ENCODE measurements at places on chromosomes 12 and 14.
A peak's percentile ranks its signal among the peaks of the same experiment; 100 is the strongest.

DNA sequence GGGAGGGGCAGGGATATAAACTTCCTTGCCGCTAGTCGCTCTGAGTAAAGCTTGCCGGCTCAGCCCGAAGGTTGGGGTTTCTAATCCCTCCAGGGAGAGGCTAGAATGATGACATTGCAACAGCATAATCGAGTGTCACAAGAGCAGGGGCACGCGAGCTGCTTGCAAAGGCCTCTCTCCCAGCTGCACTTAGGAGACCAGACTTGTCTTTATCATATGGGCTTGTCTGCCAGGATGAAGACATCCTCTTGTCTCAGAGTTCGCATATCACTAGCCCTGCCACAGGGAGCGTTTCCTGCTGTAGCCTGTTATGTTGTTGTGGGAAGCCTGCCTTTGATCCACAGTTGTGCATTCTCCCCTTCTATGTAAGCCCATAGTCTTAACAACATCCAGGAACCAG, 180.0 kb downstream of the ESR2 start:
- no peak for DNase-seq

DNA sequence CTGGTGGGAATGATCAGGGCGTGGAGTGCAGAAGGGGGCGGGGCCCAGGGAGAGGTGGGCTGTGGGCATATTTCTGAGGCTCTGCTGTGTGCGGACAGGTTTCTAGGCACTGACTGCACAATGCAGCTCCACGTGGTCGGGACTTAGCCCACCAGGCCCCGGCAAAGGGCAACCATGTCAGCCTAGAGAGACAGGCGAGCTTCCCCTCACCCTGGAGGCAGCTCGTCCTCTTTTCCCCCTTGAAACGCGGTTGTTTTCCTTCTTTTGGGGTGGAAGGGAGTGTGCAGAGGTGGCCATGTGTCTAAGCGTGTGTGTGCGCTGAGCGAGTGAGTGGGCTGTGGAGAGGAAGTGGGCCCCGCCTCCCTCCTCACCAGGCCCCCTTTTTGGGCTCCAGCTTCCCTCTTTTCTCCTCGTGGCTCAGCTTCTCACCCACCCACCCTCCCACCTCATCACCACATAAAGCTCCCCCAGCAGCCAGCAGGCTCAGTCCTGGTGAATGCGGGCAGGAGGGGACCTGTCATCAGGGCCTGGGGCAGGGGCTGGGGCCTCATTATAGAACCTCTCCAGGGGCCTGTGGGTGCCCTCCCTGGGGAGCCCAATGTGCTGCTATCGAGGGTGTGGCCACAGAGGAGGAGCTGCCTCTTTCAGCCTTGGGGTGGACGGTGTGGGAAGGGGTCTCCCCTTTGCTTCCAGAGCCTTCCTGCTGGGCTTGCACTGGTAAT, 22.0 kb downstream of the LRTM2 start:
- no peak for DNase-seq

DNA sequence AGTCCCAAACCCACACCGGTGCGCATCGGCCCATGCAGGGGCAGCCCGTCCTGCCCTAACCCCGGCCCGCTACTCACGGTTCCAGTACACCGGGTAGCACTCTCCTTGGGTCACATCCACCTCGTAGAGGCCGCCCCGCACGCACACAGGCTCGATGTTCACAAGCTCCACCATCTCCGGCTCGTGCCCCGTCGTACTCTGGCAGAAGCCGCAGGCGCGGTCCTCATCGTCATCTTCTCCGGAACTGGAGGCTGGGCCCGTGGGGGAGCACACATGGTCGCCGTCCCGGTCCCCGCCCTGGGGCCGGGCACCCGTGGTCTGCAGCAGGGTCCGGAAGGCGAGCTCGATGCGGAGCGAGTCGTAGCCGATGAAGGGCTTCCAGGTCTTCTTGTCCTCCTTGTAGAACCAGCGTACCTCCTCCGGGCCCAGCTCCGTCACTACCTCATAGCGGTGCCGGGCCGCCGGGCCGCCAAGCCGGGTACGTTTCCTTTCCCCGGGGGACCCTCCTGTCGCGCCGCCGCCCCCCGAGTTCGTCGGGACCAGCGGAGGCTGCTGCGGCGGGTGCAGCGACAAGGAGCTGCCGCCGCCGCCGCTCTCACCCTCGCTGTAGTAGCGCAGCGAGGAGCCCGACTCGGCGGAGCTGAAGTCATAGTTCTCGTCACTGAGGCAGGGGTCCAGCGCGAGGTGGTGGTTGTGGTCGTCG, 788 bp downstream of the DDHD1 start:
- DNase-seq = peak; percentile 64

DNA sequence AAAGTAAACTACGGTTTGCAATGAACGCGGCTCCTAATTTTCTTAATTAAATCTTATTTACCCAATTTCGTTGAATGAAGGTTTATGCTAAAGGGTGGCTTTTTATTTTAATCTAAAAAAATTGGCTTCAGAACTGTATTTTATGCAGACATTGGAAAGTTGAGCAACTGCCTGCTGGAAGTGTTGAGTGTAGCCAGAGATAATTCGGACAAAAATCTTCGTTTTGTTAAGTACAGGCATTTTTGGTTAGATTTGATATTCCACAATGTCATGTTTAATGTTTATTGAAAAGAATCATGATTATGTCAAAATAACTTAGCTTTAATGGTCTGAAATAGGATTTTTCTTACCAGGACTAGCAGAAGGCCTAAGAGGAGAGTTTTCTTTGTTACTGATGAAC, 875 bp downstream of the IRAK3 start:
- DNase-seq = no peak

DNA sequence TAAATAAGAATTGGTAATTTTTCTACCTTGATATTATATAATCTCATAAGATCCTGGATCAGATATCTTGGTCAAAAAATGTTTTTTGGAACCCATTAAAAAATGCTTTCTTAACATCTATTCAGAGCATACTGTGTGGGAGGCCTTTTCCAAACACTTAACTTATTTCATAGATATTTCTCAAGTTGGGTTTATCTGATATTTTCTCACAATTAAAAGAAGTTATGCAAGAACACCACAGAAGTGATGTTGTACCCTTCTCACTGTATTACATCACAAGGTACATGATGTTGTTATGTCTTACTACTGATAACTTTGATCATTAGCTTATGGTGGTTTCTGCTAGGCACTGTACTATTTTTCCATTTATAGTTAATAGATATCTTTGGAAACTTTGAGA, 23.4 kb upstream of the PRPF39 start:
- no peak for DNase-seq

GRCh38 chr12:34264110-34264509, 241.8 kb downstream of the ALG10 start:
- no peak for DNase-seq

GRCh38 chr12:49540229-49541139, 1.7 kb downstream of the KCNH3 start:
- DNase-seq = no peak

DNA sequence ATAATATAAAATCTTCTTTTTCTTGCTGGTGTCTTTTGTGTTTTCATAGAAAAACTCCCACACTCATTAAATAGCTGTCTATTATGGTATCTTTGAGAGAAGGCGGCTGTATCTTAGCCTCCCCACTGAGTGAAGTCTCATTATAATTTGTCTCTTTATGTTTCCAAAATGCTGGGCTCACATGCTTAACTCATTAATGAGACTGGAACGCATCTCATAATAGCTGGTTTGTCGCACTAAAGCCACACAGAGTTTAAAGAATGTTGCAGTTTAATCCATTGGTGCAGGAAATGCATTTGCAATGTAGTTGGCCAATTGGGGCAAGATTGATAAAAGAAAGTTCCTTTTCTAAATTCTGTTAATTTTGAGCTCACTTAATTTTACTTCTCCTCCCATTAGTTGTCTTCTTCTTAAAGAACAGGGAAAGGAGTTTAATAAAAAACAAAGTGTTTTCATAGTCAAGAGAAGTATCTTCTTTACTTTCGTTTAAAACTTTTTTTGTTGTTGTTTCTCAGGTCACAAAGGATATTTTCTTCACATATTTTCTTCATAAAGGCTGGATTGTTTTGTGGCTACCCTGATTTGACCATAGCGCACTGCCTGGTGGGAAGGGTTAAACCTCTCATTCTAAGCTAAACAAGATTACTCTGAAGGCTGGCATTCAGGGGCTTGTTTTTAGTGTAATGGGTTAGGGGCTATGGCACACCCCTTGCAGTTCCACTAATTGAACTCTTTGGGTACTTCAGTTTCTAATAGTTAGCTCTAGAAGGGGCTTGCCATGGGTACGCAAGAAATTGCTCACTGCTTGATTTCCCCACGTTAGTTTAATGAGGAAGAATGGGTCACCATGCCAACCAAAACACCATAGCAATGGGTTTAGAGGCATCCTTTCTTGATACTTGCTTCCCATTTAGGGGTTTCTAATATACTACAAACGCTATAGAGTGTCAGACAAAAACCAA, 197.0 kb downstream of the TMTC2 start:
- no peak for DNase-seq

DNA sequence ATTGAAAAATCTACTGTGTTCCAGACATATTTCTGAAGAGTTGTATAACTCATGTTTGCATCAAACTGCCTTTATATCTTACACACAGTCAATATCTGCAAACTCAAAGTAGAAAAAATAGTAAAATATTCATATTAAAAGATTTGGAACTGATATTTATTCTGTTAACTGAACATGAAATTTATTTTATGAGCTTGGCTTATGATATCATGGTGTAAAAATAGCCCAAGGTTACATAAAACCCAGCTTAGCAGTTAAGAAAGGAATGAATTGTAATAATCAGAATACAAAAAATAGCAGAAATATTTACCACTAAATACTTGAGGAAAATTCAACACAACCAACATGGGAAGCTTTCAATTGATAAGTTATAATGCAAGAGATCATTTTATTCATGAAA, 367.9 kb downstream of the FLRT2 start:
- no peak for DNase-seq

GRCh38 chr12:11685716-11686115, 36.2 kb downstream of the ETV6 start:
- DNase-seq = no peak

GRCh38 chr14:35783699-35784098, 25.4 kb downstream of the RALGAPA1 start:
- DNase-seq = no peak

DNA sequence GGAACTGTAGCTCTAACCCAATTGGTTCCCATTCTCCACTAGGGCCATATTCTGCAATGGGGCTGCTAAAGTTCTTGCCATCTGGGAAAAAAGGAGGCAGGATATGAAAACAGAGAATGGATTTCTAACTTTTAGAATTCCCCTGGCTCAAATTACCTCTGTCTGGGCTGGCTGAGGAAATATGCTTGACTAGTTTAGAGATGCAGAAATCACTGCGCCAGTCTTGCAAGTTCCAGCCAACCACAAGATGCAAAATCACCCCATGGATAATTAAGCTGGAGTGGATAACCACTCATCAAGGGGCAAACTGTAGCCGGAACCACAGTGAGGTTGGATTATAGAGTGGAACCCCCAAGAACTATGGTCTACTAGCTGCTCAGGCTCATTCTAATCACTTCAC, 126.3 kb downstream of the RALGAPA1 start:
- DNase-seq = no peak

- DNase-seq = no peak
These were observed 28.6 kb downstream of the ABCB9 start for GRCh38 chr12:122937622-122938091.

DNA sequence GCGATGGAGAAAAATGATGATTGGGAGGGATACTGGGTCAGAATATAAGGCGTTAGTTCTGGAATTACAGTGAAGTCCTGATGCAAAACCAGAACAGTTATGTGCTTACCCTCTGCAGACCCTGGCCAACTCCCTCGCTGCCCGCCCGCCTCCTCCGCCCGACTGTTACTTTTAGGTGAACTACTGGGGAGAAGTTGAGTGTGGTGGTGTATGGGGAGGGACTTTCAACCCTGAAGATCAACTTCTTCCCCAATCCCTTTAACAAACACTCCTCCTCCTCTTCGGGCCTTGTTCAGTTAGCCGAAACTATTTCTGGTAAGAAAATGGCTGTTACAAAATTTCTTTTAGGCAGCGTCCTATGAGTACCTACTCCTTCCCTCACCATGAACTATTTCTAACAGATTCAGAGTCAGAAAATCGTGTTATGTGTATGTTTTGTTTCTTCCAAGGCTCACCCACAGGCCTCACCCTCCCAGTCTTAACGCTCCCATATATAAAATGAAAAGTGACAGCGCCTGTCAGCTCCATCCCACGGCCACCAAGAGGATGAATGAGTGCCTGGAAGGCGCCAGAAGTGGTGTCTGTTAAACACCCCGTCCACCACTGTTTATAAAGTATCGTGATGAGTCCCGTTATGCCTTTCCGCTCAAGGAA, 1.3 kb downstream of the FBXO33 start:
- no peak for DNase-seq

GRCh38 chr12:30286345-30286926, 409.2 kb downstream of the IPO8 start:
- DNase-seq = no peak

DNA sequence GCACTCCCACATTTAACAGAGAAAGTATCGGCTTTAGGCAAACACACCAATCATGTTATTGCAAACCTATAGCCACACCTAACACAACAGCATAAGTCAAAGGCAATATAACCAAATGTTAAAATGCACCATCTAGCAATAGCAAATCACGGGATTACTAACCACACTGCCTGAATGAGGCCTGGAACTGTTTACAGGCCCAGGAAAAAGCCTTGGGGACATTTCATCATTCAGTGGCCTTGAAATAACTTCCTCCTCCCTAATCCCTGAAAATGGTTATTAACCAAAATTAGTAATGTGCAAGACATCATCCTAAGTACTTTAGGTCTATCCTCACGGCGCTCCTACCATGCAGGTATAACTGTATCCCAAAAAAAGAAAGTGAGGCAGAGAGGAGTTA, 2.3 kb downstream of the GALC start:
- no peak for DNase-seq

- DNase-seq = no peak
These were observed 236.1 kb downstream of the ADGRD1 start for GRCh38 chr12:131189781-131190180.

DNA sequence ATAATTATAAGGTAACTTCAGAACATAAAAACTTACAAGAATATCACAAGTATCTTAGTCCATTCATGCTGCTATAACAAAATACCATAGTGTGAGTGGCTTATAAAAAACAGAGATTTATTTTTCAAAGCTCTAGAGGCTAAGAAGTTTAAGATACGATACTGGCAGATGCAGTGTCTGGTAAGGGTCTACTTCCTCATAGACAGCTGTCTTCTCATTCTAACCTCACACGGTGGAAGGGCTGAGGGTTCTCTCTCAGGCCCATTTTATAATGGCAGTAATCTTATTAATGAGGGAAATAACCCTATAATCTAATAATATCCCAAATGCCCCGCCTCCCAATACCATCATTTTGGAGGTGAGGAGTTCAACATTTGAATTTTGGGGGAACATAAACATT, 23.7 kb upstream of the OSBPL8 start:
- no peak for DNase-seq

- DNase-seq = no peak
These were observed 305.2 kb upstream of the PDE3A start for GRCh38 chr12:20063116-20063515.

DNA sequence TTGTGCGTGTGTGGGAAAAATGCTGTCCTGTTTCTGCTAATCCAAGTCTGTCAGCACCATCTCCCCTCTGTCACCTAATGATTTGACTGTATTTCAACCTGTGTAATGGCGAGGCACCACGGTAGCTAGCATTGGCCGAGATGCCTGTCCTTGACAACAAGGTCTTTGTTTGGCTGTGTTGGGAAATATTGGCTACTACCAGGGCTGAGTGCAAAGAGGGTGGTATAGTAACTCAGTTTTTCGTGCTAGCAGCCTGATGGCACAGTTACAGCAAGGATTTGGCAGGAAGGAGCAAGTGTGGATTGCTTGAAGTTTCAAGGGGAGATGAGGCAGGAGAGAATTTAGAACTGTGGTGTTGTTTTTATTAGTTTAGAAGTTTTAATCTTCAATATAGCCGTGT, 440.3 kb upstream of the RGS6 start:
- no peak for DNase-seq

- no peak for DNase-seq
These were observed 854.5 kb downstream of the SLC6A15 start for GRCh38 chr12:84058136-84058535.

All from stimulated activated CD8-positive, alpha-beta memory T cell treated with anti-CD3 and anti-CD28 coated beads, Interleukin-7, amount 100 ng/mL, for 4 hours (primary cell).